Upper lobe of right lung (tissue), 1 donor: ENCODE measurements at places on chromosomes 16 and 17.

DNA sequence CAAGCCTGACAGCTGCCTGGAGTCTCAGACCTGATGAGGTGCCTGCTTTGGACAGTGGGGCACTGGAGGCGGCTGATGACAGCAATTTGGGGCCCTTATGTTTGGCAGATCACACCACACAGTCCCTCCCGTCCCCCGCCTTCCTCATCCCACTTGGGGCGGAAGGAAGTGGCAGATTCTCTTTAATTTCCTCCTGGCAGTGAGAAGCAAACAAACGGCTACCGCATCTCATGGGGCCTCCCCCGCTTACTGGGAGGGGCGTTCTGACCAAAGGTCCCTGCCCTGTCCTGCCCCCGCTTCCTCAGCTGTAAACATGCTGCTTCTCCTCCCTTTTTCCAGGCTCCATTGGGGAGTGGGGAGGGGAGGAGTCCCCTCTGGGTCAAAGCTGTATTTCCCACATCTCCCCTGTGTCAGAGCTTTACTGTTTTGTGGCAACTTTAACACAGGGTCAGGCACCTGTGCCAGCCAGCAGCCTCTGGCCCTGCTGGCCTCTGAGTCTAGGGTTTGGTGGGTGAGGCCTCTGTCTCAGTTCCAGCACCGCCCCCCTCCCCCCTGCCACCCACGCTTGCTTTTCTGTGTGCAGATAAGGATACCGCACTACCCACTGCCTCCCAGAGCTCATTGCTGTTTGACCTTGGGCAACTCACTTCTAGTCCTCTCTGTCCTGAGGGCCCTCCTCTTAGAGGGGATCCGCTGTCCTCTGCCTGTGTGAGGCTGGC, 5.4 kb upstream of the NFATC3 start:
- DNase-seq = peak; percentile 88
- H3K27ac ChIP-seq = peak overlapping the region; percentile 85
- H3K4me3 ChIP-seq = peak overlapping the region; percentile 5
- no peaks in the 10 kb centered on the region for H3K27me3 ChIP-seq

- DNase-seq = no peak
- H3K36me3 ChIP-seq = peaks cover 12% of the 10 kb centered on the region
- peak overlapping the region; percentile 71 for H3K4me3 ChIP-seq
- H3K27ac ChIP-seq = no peak overlapping the region
- peaks cover 35% of the 10 kb centered on the region for H3K4me1 ChIP-seq
- no peaks in the 10 kb centered on the region for H3K27me3 ChIP-seq
These were observed 1.3 kb downstream of the TTYH2 start for GRCh38 chr17:74214484-74215341.

DNA sequence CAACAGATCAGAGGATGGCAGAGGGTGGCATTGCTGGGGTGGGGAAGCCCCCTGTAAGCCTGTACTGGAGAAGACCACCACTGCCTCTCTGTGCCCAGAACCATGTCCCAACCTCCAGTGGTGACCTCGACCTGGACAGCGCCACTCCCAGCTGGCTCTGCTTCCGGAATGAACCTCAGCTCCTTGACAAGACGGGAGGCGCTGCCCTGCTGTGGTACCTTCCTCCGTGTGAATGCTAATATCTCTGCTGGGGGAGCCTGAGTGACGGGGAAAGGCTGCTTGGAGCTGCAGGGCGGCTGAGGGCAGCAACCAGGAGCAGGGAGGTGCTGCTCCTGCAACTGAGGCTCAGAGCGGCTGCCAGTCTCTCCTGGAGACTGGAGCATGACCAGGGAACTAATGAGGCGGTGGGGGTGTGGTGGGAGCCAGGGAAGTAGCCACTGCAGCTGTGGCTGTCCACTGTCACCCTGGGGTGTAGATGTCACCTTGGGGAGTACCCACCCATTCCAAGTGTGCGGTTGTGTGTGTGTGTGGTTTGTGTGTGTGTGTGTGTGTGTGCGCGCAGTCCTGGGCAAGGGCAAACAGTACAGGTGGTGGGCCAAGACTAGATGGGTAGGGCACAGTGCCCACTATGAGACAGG, 6.2 kb downstream of the PRCD start:
- no peaks in the 10 kb centered on the region for H3K36me3 ChIP-seq
- H3K4me3 ChIP-seq = no peak overlapping the region
- H3K27ac ChIP-seq = no peak overlapping the region
- peaks cover 50% of the 10 kb centered on the region for H3K4me1 ChIP-seq
- no peaks in the 10 kb centered on the region for H3K27me3 ChIP-seq

GRCh38 chr17:20171741-20172365, 162.7 kb downstream of the SPECC1 start:
- peaks cover 7% of the 10 kb centered on the region for H3K4me1 ChIP-seq
- no peak overlapping the region for H3K27ac ChIP-seq
- H3K4me3 ChIP-seq = no peak overlapping the region
- H3K27me3 ChIP-seq = no peaks in the 10 kb centered on the region
- H3K36me3 ChIP-seq = no peaks in the 10 kb centered on the region

DNA sequence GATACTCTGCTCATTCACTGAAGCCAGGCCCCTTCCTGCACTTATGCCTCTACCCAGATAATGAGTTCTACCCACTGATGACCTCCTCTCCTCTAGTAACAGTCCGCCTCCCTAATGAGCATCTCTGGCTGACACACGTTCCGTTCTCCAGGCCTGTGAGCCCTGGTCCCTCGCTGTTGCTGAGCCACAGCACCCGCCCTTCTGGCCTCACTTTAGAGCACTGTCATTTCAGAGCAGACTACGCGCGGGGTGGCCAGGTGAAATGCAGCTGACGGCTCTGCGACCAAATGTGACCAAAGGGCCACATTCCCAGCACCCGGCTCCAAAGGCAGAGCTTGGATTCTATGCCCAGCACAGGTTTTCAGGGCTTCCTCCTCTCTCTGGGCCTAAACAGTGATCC, 13.8 kb downstream of the PSMD3 start:
- no peak overlapping the region for H3K4me3 ChIP-seq
- H3K27ac ChIP-seq = no peak overlapping the region
- H3K36me3 ChIP-seq = peaks cover 90% of the 10 kb centered on the region
- peaks cover 3% of the 10 kb centered on the region for H3K4me1 ChIP-seq
- no peaks in the 10 kb centered on the region for H3K27me3 ChIP-seq
